ENCODE measurements at places on chromosomes 2 and 18.

- no peak for DNase-seq
Observed at GRCh38 chr18:44986933-44987332, 306.2 kb downstream of the SETBP1 start.

GRCh38 chr18:22272242-22272641 is 102.9 kb downstream of the GATA6 start:
- DNase-seq = no peak

GRCh38 chr2:231290321-231291015 is 92.0 kb downstream of the ARMC9 start:
- DNase-seq = no peak

GRCh38 chr2:218386505-218387368 is 4.7 kb downstream of the SLC11A1 start:
- DNase-seq = no peak

DNA sequence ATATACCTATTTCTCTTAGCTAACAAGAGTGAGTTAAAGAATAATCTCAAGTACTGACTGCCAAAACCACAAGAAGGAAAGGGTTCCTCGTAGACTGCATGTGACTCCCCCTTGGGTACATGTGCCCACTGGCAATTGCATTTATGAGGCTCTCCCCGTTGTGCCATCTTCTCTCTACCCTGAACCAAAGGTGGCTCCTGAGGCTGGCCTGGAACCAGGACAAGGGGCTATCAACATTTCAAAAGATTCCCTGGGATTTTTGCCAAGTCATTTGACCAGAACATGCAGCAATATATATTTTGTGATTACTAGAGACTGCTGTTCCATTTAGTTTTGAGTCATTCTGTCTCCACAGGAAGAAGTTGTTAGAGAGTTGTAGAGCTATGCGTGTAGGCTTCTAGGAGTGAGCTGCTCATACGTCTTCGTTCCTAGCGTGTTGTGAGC is 45.8 kb downstream of the LAMA3 start:
- DNase-seq = no peak

DNA sequence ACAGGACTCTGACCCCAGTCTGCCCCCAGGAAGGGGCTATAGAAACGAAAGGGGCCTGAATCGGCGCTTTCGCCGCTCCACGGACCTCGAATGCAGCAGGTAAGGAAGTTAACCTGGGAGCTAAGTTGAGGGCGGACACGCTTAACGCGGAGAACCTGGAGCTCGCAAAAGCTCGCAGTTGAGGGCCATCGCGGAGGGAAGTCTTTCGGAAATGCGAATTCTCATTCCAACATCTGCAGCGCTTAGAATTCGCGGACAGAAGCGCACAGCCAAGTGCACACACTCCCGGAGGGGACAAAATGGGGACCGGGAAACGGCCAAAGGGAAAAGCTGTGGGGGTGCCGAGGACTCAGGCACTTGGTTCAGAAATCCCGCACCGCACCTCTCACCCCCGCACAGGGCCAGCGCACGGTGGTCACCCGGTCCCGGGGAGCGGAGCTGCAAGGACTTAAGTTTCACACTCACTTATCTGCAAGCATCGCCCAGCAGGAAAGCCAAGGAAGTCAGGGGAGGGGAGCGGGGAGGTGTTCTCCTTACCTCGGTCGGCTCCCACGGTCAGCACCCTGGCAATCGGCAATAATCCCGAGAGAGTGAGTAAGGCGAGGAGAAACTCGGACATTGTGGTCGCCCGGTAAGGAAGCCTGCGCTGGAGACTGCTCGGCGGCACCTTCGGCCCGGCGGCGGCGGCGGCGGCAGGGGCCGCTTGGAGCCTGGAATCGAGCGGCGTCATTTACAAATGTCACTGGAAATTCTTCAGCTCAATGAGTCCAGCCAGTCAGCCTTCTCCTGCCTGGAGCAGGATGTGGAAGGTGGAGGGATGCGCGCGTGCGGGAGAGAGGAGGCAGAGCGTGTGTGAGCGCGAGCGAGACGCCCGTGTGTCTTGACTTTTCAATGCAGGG is 456 bp downstream of the LRP1B start:
- DNase-seq = no peak

GRCh38 chr2:33370636-33371265 is 105.7 kb upstream of the RASGRP3 start:
- DNase-seq = no peak

- DNase-seq = no peak
Observed at GRCh38 chr2:64012115-64012514, 7.1 kb downstream of the VPS54 start.

DNA sequence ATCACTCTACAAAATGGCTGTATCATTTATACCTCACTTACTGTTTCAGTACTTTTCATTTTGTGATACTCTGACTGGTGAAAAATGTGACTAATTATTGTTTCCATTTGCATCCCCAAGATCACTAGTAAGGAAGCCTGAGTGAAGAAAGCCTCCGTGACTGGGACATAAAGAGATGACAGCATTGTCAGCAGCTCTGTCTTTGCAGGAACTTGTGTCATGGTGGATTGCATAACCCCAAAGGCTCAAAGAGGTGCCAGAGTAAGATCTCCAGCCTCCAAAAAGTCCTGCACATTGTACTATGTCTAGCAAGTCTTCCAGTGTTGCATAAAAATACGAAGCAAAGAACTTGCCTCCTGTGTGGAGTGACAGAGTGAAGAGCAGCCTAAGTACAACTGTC is 187.5 kb upstream of the CRIM1 start:
- no peak for DNase-seq

DNA sequence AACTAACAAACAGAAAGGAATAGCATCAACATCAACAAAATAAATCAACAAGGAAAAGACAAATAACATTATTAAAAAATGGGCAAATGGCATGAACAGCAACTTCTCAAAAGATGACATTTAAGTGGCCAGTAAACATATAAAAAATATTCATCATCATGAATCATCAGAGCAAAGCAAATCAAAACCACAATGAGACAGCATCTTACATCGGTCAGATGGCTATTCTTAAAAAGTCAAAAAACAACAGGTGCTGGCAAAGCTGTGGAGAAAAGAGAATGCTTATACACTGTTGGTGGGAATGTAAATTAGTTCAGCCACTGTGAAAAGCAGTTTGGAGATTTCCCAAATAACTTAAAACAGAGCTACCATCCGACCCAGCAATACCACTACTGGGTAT is 327.1 kb downstream of the CMPK2 start:
- DNase-seq = no peak

DNA sequence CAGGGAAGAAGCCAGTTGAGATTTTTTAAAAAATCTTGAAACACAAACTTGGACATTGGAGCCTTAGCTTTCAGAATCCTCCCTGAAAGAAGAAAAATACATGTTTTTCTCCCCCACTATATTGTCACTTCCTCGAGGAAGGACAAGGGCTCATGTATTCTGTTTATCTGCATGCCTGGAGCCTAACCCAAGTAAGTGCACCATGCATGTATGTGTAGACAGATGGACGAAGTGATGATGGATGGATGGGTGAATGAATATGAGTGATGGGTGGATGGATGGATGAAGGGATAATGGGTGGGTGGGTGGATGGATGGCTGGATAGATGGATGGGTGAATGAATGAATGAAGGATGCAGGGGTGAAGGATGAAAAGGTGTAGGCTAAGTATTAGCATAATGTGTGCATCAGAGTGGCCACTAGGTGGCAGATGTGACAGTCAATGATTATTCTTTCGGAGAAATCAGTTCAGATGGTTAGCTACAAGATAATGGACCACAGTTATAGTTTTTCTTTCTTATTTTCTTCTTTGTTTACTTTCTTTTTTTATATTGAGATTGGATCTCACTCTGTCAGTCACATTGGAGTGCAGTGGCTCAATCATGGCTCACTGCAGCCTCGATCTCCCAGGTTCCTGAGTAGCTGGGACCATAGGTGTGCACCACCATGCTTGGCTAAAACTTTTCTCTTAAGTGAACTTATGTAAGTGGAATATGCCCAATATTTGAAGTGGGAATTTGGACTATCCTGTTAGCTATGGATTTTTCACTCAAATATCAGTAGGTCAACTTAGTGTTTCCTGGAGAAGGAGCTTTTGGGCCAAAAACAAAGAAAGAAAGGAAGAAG is 18.5 kb upstream of the CCDC93 start:
- DNase-seq = no peak

DNA sequence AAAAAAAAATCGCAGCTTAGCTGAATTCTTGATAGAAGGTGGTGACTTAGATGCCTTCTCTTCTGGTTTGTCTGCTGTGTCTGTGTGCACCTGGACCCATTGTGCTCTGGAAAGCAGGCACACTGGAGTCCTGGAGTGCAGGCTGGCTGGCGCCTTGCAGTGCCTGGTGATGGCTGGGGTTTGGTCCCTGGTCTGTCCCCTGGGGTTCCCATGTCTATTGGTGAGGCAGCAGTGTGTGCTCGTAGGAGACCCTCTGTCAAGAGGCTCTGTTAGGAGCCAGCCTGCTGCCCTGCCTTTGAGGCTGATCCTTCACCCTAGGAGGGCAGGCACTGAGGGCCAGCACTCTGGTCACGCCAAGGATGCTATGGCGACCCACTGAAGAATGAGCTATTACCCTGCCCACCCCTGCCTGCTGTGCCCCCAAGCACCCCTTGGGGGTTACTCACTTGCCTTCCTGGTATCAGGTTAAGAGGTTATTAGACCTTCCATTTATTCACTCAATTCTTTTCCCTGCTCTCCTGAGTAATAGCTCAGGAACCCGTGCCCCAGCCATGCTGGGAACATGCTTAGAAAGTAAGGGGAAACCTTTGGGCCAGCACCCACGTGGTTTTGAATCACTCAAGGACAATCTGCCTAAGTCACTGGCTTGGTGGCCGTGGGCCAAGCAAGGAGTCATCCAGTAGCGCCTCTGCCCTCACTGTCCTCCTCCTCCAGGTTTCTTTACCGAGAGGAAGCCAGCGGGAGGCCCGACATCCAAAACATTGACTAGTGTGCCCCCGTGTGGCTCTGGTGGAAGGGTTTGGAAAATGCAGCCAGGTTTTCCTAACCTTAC is 284.5 kb downstream of the PRKCE start:
- peak; percentile 95 for DNase-seq

DNA sequence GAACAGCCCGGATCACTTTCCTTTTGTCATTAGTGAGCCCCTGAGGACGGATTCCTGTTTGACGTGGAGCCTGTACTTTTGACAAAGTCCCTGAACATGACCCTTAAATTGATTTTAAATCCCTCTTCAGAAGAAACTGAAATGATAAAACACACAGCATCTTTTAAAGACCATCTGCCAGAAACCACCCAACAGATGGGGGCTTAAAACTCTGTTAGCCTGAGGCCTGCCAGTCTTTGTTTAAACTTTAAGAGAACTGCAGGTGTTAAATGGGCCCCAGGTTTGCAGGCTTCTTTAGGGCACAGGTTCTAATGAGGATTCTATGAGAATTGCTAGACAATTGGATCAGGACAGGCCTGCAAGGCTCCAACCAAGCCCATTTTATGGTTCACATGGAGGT is 177.9 kb downstream of the ALK start:
- no peak for DNase-seq

DNA sequence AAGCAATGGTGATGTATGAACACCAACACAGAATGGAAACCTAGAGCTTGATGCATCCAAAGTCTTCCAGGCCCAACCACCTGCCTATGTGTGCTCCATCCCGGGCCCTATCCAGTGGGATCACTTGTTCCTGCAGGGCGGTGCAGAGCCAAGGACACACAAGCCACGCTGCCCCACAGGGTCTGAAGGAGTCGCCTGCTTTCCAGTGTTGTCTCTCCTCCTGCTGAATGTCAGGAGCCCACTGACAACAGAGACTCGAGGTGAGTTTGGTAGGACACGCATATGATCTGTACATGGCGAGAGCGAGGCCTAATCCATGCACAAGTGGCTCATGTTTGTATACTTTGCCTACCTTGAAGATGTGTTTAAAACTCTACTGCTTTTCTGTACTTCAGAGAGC is 70.9 kb upstream of the FHL2 start:
- no peak for DNase-seq
